ENCODE measurements at places on chromosomes 2 and 18.

DNA sequence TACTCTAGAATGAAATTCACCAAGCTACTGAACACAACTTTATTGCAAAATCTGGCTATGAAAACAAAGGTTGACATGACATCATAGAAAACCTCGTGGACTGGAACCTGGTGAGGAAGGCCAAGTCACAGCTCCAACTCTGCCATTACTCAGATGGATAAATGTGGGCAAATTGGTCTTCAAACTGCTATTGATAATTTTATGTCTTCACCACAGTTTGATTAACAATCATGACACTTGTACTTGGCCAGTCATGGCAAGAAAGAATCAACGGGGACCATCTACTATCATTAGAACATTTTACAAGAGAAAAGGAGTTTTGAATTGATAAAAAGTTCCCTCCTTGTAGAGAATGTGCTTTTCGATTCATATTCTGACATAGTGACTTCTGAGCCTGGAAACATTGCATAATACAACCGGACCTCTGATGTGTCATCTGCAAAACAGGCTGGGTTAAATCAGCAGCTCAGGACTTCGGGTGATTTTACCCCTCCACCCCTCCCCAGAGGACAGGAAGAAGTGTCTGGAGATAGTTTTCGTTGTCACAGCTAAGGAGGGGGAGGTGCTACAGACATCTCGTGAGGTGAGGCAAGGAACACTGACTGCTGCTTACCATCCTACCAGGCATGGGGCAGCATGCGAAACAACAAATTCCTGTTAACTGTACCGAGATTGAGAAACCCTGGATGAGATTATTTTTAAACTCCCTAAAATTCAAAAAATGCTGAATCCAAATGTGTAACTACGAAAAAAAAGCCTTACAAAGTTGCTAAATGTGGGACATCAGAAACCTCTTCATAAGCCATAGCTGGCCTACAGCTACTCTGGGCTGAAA lies 8.4 kb downstream of the L3MBTL4 start:
- DNase-seq = peak; percentile 88

GRCh38 chr2:20666005-20666303 lies 990 bp upstream of the GDF7 start:
- no peak for DNase-seq

DNA sequence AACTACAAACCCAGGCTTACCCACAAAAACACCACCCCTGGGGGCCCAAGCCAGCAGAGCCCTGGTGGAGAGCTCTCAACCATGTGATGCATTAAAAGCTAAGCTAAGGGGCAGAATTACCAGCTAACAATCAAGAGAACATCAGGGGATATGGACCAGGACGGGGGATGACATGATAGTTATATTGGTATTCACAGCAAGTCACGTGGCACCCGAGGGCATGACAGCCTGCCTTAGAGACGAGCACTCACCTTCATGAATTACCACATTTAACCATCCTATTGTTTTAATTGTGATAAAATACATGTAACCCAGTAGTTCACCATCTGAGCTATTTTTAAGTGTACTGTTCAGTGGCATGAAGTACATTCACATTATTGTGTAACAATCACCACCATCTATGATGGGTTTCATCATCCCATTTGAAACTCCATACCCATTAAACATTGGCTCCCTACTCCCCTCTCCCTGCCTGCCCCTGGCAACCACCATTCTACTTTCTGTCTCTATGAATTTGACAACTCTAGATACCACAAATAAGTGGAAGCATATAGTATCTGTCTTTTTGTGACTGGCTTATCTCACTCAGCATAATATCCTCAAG lies 245.6 kb downstream of the ANAPC1 start:
- DNase-seq = no peak

DNA sequence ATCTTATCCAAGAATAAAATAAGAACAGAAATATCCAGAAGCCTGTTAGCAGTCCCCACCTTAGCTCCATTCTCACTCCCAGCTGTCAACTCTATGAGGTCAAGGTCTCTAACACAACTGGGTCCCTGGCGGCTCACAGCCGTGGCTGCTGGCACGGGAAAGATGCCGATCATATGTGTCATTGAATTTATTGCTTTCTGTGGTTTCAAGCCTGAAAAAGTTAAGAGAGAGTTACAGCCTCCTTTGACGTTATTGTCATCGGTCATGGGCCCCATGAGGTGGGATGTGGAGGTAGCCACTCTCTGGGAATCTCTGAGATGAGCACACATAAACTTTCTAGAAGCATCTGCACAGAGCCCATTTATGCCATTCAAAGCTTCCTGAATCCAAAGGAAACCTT lies 28.7 kb upstream of the CABLES1 start:
- DNase-seq = no peak

GRCh38 chr2:238284802-238285515 lies 3.5 kb downstream of the PER2 start:
- no peak for DNase-seq

GRCh38 chr2:159111346-159111927 lies 143.0 kb downstream of the TANC1 start:
- no peak for DNase-seq

- DNase-seq = no peak
These were observed 24.9 kb upstream of the COL5A2 start for GRCh38 chr2:189204322-189204941.

DNA sequence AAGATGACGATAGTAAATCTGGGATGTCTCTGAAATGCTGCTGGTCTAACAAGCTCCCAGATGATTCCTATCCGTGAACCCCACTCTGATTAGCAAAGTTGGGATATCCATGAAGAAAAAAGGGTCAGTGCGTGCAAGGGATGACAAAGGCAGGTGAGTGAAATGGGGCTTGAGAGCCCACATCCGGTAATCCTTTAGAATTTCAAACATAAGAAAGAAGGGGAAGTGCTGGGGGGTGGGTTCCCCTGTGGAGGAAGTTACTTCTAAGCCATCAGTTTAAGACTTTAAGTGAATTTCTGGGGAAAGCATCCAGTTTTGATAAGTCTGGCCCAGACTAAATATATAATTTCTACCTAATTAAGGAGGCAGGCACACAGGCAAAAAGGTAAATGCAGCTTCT lies 209.5 kb downstream of the DPP10 start:
- no peak for DNase-seq

GRCh38 chr2:217105733-217106649 lies 246.1 kb upstream of the TNP1 start:
- DNase-seq = no peak

GRCh38 chr2:15914596-15915385 lies 25.6 kb upstream of the MYCN start:
- no peak for DNase-seq

- no peak for DNase-seq
These were observed 317.0 kb downstream of the AGAP1 start for GRCh38 chr2:235810846-235811245.

GRCh38 chr2:55056024-55056521 lies 5.8 kb upstream of the RTN4 start:
- no peak for DNase-seq

GRCh38 chr18:7601246-7601615 lies 34.1 kb downstream of the PTPRM start:
- DNase-seq = no peak

DNA sequence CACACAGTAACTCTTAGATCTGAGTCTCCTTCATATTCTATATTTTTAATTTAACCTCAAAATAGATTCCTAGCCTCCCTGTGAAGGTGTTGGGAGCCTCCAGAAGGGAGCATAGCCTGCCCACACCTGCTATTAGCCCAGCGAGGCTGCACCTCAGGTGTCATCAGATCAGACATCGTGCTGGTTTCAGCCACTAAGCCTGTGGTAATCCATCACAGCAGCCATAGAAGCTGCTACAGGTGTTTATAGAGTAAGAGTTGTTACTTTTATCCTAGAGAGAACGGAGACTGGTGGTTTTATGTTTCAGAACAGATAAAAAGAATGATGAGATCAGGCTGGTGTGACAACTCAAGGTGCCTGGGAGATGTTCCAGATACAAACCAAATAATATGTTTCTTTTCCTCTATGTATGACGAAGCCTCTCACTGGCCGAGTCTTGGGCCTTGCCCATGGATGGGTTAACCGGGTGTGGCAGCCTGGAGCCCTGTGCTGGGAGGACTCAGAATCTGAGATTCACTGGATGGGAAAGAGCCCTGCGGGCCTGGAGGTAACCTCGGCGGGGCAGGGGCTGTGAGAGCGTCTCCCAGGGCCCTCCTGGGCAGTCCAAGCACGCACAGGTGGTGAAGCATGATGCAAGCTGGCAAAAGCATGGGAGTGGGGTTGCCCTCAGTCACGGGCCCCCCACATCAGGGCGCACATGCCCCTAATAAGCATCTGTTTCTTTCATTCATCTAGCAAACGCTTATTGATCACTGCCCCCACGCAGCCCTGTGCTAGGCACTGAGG lies 73.7 kb downstream of the MRPS9 start:
- DNase-seq = no peak

DNA sequence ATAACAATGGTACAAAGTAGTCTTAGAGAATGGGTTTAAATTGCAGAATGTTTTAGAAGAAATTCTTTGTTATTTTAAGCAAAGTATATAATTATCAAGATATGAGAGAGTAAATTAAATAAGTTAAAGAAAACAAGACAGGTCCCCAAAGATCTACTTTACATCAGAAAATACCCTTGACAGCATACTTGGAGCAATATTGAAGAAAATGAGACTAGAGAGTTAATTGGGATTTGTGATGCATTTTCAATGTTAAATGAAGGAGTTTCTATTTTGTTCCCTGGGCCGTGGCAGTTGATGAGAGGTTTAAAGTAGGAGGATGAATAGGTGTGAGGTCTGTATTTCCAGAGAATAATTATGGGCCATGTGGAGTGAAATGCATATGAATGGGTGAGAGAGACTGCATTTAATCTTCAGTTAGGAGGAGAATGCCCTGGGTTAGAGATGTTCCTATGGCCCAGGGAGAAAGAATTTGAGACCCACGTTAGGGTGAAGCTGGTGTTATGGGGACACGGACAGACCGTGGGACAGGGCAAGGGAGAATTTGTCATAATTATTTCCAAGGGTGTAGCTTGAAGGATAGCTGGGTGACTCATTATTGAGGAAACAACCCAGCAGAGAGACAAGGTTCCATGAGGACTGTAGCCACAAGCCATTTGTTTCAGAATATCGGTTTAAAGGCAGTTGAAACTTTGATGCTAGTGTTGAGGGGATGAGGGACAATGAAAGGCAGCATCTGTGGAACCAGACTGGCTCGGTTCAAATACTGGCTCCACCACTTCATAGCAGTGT lies 22.7 kb downstream of the MGAT5 start:
- no peak for DNase-seq

DNA sequence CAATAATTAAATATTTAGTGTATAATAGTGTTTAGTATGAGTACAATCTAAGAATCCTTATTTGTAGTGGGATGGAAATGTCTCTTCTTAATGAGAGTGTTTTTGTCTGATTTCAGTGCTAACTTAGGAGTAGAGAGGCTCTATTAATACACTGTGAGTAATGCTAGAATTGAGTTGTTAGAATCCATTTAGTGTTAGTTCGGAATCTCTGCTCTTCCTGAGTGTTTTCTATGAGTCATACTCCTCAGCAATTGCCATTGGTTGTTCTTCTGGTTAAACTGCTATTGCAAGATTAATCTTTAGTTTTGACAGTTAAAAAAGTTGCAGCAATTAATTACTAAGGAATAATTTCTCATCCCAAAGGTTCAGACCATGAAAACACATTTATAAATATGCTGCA lies 828.6 kb upstream of the POU3F3 start:
- DNase-seq = no peak

DNA sequence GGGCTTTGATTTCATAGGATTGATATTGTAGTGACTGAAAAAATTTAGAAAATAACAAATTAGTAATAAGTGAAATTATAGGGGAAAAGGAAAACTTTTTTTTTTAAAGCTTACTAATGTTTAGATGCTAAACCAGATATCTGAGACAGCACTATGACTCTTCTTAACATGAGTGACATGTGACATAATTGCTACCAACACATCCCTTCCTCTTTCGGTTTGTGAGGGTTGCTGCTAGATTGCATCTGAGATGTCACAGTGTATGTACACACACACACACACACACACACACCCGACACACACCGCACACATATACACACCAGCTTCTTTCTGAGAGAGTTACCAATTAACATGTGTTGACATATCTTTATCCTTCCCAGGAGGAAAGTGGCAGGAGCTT lies 18.0 kb downstream of the RAPGEF4 start:
- DNase-seq = peak; percentile 84

GRCh38 chr2:219567791-219568361 lies 3.5 kb downstream of the OBSL1 start:
- no peak for DNase-seq

GRCh38 chr18:939166-939565 lies 34.5 kb downstream of the ADCYAP1 start:
- no peak for DNase-seq

- no peak for DNase-seq
These were observed 288.4 kb upstream of the TRIB2 start for GRCh38 chr2:12428324-12428723.

DNA sequence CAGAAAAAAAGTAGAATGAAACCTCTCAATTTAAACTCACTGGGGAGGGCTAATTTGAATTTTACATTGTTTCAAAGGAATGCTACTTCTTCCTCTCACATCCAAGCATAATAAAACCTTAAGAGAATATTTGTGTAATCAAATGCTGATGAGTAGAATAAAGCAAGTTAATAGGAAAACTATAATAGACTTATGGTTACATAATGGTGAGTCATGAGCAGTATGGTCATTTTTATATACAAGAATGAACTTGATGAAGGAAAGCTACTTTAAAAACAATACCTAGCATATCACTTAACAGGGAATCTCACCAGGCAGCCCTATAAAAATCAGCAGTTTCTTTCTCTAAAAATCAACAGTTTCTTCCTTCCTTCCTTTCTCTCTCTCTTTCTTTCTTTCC lies 80.3 kb downstream of the VSNL1 start:
- no peak for DNase-seq

GRCh38 chr2:229856413-229856812 lies 65.4 kb downstream of the TRIP12 start:
- DNase-seq = peak; percentile 66

- DNase-seq = no peak
These were observed 160.5 kb downstream of the AKAIN1 start for GRCh38 chr18:5036523-5036922.

DNA sequence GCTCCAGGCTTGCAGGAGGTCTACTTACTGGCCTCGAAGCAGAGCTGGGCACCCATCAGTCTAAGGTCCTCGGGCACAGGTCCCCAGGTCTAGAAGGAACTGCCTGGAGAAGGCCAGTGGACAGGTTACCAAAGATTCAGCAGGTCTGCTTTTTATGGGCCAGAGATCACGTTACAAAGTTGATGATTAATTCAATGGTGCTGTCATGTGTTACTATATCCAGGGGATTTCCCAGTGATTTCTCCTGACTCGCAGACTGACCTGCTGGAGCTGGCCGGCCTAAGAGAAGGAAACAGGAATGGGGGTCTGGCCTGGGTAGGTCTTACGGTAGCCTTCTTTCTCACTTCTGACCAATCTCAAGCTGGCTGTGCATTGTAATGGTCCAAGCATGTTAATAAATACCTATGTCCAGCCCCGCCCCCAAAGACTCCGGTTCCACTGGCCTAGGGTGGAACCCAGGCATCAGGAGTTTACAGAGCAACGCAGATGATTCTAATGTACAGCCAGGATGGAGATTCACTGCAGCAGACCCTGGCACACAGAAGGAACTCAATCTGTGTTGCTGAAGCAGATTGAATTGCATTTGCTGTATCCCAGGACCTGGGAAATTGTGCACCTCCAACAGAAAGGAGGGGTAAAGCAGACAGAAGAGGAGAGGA lies at the start of gene NEURL3:
NEURL3 (minus strand) TSS at position 127 of the 659 bp plus-strand sequence; CDS start at position 56, 71 bp downstream.
- peak; percentile 79 for DNase-seq
